Activated gamma-delta T cell (primary cell): ENCODE measurements at places on chromosomes 7 and 10.
A peak's percentile ranks its signal among the peaks of the same experiment; 100 is the strongest.

DNA sequence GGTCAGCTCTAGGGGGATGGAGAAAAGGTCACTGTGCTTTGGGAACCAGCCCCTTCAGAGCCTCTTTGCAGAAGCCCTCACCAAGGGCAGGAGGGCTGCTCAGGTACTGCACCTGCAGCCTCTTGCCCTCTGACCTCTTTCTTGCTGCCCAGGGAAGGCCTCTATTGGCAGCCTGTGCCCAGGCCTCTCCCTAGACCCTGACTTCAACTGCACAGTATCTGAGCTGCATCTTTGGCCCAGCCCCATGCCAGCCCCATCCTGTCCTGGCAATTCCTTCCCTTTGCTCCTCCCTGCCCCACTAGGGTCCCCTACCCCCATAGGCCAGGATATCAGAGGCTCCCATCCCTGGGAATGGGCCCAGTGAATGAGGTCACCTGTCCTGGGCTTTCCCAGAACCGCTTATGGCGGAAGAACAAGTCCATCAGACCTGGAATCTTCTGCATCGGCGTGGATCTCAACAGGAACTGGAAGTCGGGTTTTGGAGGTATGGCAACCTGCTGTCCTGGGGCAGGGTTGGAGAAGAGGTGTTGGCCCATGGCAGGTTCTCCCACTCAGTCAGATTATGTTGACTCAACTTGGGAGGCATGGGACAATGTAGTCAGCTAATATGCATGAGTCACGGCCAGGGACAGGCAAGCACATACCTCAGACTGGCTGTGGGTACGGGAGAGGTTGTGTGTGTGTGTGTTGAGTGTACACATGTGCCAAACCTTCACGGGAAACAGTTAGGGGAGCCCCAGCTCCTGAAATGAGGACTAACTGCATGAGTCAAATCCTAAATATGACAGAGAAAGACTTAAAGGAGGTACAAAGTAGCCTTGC lies 17.1 kb upstream of the CPA1 start:
- DNase-seq: no peak

DNA sequence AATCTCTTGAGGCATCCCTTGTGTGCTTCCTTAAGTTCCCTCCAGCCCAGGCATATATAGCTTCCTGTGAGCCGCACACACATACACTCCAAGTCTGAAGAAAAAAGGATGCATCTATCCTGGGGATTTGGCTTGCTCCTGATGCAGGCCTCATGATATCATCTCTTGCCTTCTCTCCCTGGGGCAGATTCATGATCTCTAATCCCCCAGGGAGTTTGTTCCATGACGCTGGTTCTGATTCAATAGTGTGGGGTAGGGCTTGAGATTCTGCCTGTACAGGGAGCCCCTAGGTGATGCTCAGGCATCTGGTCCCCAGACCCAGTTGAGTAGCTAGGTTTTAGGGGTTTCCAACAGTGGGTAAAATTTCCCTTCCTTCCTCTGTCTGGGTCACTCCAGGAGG lies 1.5 kb downstream of the PON1 start:
- no peak for DNase-seq

- no peak for DNase-seq
Measured at GRCh38 chr10:103127241-103127640, 65.8 kb downstream of the NT5C2 start.

DNA sequence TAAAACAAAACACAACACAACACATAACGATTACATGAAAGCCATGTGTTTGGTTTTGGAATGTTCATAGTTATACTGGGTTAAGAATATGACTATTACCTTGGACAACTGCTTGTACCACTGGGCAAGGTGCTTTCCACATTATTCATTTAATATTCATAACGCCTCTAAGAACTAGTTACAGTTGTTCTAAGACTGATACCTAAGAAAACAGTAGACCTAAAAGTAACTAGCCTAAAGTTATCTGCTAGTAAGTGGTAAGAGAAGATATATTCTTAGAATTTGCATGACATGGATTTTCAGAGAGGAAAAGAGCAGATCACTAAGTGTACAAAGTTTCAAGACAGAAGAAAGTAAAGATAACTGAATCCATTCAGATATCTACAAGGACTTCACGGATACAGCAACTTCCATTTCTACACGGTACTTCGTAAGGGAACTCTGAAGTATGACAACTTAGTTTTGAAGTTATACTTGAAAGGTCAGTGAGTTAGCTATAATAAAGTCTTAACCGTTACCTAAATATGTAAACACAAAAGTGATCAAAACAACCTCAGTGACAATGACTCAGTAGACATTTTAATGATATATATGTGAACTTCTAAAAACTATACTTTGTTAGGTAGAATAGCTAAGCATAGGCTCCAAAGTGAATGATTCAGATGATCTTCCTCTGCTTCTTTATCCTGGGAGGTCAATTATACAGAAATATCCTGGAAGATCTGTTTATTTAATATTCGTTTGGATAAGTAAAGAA lies 65.1 kb downstream of the MINDY3 start:
- no peak for DNase-seq

DNA sequence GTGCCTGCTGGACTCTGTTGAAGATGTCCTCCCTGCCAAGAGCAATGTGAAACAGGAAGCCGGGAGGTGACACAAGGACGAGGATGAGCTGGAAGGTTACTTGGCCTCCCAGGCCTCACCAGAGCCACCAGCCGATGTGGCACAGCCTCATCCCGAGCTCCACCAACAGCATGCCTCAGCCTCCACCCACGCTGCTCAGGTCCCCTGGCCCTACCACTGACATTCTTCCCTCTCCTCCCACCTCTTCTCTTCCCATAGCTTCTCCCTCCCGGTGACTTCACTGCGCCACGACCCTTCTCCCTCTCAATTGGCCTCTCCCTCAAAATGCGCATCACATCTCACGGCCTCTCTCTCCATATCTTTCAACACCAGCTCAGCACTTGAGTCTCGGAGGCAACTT lies 249.9 kb downstream of the SKAP2 start:
- DNase-seq: no peak

GRCh38 chr7:110090110-110090820 lies 1000.7 kb upstream of the LRRN3 start:
- DNase-seq: no peak

GRCh38 chr10:28920091-28920490 lies 242.8 kb downstream of the BAMBI start:
- DNase-seq: no peak

DNA sequence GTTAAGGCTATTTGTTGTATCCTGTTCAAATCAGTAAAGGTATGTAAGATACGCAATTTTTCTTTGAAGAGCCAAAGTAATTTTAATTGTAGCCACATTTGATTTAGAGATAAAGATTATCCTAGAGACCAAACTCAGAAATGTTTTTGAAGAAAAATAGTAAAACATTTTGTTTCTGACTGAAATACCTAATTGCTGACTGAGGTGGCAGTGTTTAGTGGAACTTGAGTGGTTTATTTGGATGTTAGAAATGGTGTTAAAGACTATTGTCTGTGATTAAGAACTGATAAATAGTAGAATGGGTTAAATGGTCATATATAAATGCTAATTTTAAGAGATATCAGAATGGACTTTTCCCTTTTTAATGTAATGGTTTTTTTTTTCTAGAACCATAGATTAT lies 15.3 kb downstream of the EDRF1 start:
- DNase-seq: no peak

- DNase-seq: peak; percentile 23
Measured at GRCh38 chr7:23469150-23469960, 936 bp downstream of the IGF2BP3 start.

DNA sequence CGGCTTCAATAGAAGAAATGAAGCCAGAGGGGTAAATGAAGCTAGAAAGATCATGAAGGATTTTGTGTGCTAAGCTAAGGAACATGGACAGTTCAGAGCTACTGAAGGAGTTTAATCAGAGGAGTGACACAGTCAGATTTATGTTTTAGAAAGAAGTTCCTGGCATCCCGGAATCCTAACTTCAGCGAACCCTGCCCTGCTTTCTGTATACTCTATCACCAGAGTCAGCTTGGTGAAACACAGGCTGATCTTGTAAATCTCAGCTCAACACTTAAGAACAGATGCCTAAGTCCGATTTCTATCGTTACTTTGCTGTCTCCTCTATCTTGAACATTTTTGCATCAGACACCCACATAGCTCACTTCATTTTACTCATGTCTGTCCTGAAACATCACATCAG lies 9.1 kb downstream of the AHR start:
- DNase-seq: no peak

DNA sequence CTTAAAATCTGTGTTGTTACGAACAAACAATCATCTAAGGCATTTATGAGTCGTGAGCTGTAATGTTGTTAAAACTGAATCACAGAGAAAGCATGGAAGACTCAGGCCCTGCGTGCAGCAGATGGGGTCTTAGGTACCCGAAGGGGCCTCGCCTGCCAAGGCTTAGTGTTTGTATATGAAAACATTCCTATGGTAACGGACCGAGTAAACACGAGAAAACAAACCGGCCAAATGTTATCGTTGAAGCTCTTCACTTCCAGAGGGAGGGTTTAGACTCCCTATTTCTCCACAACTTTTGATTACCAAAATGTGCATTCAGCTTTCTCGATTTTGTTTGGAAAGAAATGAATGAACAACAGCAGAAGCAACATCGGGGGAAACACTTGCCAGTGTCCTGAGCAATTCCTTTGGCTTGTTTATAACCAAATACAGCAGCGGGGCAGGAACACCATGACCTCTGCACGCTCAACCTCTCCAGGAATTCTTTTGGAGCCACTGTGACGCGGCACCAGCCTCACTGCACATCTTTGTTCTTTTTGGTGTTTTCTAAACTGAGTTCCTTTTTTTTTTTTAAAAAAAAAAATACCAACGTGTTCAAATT lies 121.6 kb upstream of the KLF6 start:
- DNase-seq: no peak

DNA sequence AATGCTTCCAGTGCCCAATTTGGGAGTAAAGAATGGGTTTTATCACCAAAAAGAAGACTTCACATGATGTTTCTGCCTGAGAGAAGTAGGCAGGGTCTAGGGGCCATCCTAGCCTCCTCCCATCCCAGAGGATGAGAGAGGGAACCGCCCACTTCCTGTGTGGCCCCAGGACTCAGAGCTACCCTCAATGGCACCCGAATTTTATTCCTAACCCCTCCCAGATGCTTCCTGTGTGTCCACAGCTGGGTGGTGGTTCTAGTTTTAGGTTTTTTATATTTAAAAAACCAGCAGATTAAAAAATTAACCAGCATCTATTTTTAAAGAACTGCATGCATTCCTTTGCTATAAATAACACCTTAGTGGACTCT lies 583.5 kb downstream of the PTPRN2 start:
- DNase-seq: no peak

DNA sequence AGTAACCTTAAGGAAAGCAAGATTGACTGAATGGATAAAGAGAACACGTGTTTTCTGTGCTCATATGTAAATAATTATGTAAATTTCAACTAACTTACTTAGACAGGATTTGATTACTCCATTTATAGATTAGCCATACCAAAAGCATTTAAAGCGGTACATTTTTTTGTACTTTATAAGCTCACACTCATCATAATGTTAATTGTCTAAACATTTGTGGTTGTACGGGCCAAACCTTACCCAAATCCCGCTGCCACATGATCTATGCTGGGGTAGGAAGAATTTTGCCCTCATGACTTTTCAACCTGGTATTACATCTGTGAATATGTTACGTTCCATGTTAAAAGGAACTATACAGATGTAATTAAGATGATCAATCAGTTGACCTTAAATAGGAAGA lies 29.1 kb downstream of the MKX start:
- DNase-seq: no peak

- no peak for DNase-seq
Measured at GRCh38 chr7:154931906-154932305, 71.0 kb downstream of the PAXIP1 start.

- DNase-seq: no peak
Measured at GRCh38 chr7:80815733-80816132, 103.1 kb downstream of the SEMA3C start.

GRCh38 chr7:139722604-139723003 lies 55.2 kb downstream of the HIPK2 start:
- no peak for DNase-seq

- no peak for DNase-seq
Measured at GRCh38 chr7:92268921-92269320, 23.1 kb downstream of the ANKIB1 start.

GRCh38 chr7:47480576-47481538 lies 101.1 kb downstream of the TNS3 start:
- DNase-seq: no peak

GRCh38 chr10:128777342-128777741 lies 651.1 kb upstream of the MKI67 start:
- no peak for DNase-seq

DNA sequence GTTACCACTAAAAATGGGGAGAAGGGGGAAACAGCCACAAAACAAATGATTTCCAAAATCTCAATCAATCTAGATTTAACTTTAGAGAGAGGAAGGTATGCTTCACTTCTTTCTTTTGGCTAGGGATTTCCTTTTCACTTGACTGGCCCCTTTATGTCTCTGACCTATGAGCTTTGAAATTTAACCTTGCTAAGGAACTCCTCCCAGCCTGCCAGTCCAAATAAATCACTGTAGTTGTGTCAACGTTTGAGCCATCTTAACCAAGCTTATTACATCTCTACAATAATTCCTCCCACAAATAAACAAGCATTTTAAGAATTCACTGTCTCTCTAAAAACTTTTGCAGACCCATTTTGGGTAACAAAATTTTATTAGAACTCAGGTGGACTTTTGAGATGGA lies 315.5 kb upstream of the CELF2 start:
- no peak for DNase-seq

GRCh38 chr7:141071855-141072547 lies 1.9 kb upstream of the TMEM178B start:
- DNase-seq: no peak

DNA sequence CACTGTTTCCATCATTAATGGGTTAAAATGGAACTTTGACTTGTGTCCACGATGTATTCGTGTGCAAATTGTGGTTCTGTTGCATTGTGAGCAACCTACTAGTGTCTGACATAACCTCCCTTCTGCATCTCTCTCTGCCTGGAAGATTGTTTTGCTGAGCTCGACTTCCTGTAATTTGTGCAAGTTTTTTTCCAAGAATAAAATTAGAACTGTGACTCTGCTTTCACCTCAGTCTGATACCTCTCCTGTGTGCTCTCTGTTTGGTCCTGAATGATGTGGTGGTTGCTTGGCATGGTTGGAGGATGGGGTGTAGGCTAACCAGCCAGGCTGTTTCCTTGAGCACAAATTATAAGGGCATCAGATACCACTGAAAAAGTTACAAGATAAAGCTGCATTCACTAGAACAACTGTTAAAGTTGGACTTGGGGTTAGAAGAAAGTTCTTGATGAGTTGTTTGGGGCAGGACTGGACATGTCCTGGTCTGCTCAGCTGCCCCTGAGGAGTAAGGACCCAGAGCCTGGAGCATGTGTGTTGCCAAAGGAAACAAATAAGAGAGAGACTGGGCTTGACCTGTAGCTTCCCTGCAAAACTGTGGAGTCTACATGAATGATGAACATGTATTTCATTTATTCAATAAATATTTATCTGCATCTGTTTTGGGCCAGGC lies 1.9 kb upstream of the VOPP1 start:
- no peak for DNase-seq

- no peak for DNase-seq
Measured at GRCh38 chr7:85474234-85474633, 287.4 kb upstream of the SEMA3D start.
